Esophagus squamous epithelium (tissue), 5 donors: ENCODE measurements at places on chromosomes 16 and 17.

- no peak for DNase-seq
Observed at GRCh38 chr16:4976611-4977145, 18.5 kb downstream of the SEC14L5 start.

GRCh38 chr17:45135978-45136791, 698 bp downstream of the ACBD4 start:
- no peak for DNase-seq

- no peak for DNase-seq
Observed at GRCh38 chr16:12673466-12673865, 130.2 kb downstream of the CPPED1 start.

- DNase-seq = no peak
Observed at GRCh38 chr16:86925067-86925791, 346.9 kb downstream of the FOXL1 start.

DNA sequence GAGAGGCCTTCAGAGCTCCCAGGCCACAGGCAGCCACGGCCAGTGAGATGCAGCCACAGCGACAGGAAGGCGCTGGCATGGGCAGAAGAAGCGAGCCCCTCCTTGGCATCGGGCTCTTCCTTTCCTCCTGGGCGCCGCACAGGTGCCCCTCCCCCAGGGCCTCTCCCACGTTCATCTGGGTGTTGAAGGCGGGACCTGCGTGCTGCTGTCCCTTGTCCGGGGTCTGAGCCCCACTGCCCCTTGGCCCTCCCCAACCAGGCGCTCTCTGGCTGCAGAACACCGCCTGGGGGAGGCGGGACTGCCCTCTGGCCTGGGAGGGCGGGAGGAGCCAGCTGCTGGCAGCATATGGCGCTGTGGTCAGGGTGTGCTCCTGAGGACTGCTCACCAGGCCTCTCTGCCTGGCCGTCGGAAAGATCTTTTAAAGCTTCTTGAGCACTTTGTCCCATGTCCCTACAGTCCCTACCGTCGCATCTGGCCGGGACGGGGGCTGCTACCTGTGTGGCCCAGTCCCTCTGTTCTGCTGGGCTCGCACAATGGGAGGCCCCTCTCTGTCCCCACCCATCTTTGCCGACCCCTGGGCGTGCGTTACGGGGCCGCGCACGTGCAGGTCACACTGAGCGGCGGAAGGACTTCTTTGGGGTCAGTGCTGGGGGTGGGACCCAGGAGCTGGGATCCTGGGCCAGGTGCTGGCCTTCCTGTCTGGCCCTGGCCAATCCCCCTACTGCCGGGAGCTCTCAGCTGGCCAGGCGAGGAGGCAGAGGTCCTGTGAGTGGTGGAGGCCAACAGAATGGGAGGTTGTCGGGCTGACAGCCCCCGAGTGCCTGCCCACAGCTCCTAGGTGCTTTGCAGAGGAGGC, 1.7 kb downstream of the SLC25A10 start:
- no peak for DNase-seq

- no peak for DNase-seq
Observed at GRCh38 chr16:31501226-31501965, 6.8 kb downstream of the RUSF1 start.

DNA sequence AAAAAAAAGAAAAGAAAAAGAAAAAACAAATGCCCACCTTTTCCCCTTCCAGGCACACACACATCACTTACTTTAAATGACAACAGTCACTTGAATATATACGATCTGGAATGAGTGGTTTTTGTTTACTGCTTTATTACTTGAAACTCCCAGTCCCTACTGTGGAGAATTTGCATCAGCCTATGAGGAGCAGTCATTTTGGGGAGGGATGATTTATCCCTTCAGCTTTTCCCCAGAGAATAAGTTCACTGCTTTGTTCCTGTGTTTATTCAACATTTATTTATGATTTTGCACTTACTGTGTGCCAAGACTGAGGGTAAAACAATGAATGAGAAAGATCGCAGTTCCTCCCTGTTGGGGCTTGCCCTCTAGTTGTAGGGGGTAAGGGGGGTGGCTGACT, 4.7 kb upstream of the ZNF423 start:
- DNase-seq = no peak

DNA sequence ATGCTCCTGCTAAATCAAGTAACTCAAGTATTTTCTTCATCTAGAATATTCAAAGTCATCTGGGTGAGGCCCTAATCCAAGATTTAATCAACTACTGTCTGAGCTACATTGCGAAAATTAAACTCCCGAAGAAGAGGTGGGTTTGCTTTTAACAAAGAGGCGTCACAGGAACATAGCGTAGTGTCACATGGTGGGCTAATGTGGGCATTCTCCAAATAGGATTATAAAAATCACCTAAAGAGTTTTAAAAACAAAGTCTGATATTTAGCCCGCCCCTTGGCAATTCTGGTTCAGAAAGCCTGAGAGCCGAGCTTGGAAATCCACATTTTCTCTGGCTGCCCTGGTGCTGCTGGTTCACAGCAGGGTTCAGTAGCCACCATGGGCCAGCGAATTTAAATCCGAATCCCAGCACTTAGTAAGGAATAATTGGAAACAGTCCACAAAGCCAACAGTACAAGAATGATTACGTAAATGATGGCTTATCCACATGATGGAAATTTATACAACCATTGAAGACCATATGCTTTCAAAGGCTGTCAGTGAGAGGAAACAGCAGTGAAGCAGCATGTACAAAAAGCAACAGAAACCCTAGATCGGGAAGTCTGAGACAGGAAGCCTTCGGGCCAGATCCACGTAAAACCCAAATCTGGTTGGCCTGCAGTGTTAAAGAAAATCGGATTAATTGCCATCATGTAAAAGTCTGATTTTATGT, 8.8 kb downstream of the PMM2 start:
- no peak for DNase-seq

GRCh38 chr17:55605705-55606487, 94.6 kb upstream of the SMIM36 start:
- no peak for DNase-seq

DNA sequence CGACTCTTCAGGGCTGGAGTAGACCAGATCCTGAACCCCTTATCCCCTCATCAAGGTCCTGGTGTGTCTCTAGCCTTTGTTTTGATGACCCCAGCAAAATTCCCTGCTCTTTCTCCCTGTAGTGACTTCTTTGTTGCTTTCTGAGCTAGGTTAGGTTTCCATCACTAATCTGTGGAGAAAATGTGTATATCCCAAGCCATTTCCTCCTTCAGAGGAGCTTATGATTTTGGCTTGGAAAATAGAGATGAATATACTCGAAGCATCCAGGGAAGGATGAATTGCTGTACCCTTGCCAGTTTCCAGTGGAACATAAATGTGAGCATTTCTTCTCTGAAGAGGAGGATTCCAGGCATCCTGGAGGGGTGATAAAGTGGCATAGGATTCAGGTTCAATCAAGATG, 55.8 kb downstream of the KSR1 start:
- DNase-seq = no peak

GRCh38 chr16:10744370-10745030, 858 bp downstream of the NUBP1 start:
- DNase-seq = no peak

DNA sequence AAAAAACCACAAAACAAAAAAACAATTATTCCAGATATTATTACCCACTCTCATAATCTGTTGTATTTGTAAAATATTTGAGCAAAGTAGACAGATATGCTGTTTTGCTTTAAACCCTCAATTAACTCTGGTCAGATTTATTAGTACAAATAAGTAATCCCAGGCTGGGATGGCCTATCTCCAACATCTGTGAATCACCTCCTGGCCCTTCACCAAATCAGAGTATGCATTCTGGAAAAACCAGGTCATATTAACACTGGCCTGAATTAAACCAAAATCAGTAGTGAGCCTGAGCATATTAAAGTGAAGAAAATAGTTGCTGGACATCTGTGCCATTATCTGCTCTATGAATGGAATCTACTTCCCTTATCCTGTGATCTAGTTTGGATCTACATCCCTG, 41.0 kb downstream of the STAT3 start:
- DNase-seq = no peak

GRCh38 chr17:20983359-20983637, 59.5 kb downstream of the USP22 start:
- no peak for DNase-seq
